Astrocyte of the hippocampus (primary cell): ENCODE measurements at places on chromosomes 12 and 14.
A peak's percentile ranks its signal among the peaks of the same experiment; 100 is the strongest.

DNA sequence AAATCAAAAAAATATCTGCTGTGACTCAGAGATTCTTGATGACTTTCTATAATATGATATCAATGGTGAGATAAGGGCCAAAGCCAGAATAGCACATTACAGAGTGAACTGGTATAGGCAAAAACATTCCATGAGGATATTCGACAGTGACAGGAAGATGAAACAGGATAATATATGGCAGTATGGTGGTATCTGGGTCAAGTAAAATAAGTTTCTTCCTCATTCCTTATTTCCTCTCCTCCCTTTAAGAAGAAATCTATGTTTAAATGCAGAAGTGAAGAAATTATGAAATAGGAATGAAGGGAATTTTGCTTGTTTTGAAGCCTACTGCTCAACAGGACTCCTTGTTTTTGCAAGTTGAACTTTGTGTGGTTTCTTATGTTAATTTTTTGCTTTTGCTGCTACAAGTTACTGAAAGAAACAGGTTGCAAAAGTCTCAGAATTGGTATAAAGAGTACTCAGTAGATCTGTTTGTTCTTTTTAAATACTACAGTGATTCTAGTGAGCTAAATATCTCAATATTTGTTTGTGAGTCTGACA, 7.0 kb downstream of the ACSS3 start:
- no peak for DNase-seq

DNA sequence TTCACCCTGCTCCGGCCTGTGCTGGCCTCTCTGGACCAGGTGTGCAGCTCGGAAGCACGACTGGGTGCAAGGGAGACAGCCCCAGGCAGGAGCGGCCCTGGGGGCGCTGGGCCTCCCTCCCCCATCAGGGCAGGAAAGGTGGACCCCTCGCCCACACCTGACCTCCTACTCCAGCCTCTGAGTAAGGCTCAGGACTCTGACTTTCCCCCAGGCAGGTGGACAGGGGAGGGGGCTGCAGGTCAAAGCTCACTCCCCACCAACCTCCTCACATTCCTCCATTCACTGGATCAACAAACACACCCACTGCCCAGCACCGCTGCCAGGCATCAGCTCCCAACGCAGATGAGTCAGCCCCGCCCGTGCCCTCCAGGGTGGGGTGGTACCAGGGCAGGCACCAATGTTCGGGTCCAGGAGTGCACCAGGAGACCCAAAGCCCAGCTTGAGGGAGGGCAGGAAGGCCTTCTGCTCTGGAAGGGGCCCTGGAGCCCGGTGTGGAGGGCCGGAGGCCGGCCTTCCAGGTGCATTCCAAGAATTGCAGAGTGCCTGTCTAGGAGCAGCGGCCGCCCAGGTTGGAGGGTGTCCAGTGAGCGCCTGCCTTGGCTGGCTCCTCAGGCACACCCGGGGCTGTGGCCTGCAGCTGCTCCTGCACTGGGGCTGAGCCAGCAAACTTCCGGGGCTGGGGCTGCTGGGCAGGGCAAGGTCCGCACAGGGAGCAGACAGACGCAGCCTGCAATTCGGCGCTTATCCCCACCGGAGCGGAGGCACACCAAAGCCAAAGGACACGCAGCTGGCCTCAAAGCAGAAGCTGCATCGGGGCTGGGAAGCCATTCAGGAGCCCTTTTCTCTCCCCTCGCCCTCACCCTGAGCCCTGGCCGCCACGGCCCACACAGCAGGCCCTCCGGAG, 1.6 kb upstream of the INF2 start:
- peak; percentile 87 for DNase-seq

GRCh38 chr12:96350982-96351381, 49.3 kb downstream of the CDK17 start:
- DNase-seq = no peak

GRCh38 chr12:388012-388411, 1.1 kb downstream of the KDM5A start:
- peak; percentile 5 for DNase-seq

DNA sequence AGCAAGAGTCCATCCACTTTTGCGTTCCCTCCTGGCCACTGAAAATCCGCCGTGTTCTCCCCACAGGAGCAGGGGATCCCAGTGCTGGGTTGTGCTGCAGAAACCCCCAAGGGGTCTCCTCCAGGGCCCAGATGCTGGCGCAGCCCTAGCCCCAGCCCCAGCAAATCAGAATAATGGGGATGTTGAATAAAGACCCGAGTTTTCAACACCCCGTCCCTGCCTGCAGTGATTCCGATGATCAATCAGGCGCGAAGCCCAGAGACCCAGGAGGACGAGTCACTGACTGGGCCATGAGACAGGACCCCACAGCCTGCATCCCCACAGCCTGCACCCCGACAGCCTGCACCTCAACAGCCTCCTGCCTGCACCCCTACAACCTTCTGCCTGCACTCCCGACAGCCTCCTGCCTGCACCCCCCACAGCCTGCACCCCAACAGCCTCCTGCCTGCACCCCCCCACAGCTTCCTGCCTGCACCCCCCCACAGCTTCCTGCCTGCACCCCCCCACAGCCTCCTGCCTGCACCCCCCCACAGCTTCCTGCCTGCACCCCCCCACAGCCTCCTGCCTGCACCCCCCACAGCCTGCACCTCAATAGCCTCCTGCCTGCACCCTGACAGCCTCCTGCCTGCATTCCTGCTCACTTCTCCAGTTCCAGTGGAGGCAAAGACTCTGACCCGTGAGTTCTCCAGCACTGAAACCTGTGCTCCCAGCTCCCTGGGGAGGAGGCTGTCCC, 37.2 kb downstream of the TNFAIP2 start:
- DNase-seq = no peak

DNA sequence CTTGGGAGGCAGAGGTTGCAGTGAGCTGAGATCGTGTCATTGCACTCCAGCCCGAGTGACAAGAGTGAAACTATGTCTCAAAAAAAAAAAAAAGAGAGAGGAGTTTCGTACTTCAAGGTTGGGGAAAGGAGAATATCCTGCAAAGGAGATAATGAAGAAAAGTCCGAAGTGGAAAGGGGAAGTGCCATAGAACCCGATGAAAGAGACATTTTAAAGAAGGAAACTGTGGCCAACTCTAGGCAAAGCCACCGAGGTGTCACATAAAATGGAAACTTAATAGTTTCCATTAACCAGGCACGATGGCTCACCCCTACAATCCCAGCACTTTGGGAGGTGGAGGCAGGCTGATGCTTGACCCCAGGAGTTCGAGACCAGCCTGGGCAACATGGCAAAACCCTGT, 15.0 kb upstream of the LTBP2 start:
- no peak for DNase-seq

GRCh38 chr14:52332269-52332668, 18.2 kb downstream of the PTGER2 start:
- DNase-seq = peak; percentile 52

DNA sequence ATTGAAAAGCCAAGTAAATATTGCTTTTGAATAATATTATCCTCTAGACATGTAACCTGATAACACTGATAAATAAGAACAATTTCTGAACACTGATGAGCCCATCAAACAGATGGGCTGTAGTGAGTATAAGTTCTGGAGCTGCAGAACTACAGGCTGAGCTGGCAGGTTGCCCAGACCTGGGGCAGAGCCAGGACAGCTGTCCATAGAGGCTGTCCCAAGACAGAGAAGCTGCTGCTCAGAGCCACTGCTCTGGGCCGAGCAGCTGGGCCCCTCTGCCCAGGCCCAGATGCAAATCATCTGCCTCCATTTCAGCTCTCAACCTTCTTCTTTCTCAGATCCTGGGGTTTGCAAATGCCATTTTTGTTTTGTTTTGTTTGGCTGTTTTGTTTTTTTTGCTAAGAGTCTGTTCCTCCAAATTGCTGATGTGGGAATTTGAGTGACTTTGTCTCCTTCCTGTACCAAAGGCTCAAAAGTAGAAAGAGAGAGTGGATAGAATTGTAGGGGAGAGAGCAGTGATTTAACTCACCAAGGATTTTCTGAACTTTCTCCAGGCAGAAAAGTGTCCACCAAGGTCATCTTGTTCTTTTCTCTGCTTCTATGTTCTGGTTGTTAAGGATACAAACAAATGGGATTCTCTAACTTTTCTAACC, 4.0 kb upstream of the TESPA1 start:
- peak; percentile 37 for DNase-seq

- no peak for DNase-seq
Observed at GRCh38 chr12:44847403-44847802, 28.7 kb downstream of the NELL2 start.

DNA sequence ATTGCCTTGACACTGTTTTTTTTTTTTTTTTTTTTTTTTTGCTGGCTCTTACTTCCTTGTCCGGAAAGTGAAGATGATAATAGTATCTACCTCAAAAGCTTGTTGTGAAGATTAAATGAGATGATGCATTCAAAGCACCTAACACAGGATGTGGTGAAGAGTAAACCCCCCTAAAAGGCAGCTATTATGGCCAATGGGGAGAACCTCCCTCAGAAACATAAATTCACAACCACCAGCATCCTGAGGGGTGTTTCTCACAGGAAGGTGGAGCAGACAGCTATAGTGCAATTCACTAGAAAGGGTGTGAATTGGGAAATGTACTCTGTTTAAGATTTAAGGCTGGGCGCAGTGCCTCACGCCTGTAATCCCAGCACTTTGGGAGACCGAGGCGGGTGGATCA, 85.4 kb upstream of the CRY1 start:
- no peak for DNase-seq

DNA sequence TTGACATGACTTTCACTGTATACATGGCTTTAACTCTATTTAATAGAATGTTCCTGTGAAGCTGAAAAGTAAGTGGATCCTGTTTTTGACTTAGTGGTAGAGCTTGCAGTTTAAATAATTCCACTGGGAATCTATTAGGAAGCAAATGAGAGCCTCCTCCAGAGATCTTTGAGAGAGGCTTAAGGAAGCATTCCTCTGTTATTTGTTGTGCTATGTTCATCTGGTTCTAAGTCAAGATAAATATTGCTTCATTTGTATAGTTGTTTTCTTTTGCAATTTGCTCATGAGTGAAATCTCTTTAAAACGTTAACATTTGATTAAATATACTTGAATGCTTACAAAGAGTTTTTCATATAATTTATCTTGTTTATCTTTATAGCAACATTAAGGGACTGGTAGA, 70.4 kb downstream of the TMTC2 start:
- peak; percentile 17 for DNase-seq

GRCh38 chr14:36675581-36675980, 13.9 kb downstream of the PAX9 start:
- DNase-seq = no peak
